Thyroid gland (tissue), 4 donors: ENCODE measurements at places on chromosomes 16 and 17.
A peak's percentile ranks its signal among the peaks of the same experiment; 100 is the strongest.

GRCh38 chr17:42122371-42123303 lies at the start of gene HSPB9:
HSPB9 (plus strand) TSS chr17:42122804; CDS start chr17:42122851, 47 bp downstream.
- DNase-seq, result peak; percentile 57

- DNase-seq, result peak; percentile 82
These were observed 18.4 kb downstream of the TOX3 start for GRCh38 chr16:52528393-52529065.

GRCh38 chr16:64304951-64305350 lies 816.9 kb downstream of the CDH11 start:
- DNase-seq, result no peak

- no peak for DNase-seq
These were observed 18.8 kb upstream of the LASP1NB start for GRCh38 chr17:38906460-38907228.

DNA sequence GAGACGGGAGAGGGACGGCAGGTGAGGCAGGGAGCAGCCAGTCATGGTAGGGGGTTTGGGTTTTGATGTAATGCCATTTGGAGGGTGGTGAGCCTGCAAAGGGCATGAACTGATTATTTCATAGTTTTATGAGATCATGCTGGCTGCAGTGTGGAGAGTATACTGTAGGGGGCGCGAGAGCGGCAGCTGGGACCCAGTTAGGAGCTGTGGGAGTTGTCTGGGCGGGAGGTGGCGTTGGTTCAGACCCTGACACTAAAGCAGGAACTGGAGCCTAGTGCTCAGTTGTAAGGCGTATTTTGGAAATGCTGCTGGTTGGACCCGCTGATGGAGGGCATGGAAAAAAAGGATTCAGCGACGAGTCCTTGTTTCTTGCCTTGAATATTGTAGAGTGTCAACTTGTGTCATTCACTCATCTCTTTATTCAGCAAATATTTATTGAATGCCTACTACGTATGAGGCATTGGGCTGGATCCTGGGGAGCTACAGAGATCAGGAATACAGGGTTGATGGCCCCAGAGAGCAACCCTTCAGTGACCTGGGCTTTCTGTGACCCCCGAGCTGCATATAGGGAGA lies 23.7 kb upstream of the KDM8 start:
- peak; percentile 62 for DNase-seq

- no peak for DNase-seq
These were observed 120.6 kb downstream of the USP22 start for GRCh38 chr17:20922128-20922670.

DNA sequence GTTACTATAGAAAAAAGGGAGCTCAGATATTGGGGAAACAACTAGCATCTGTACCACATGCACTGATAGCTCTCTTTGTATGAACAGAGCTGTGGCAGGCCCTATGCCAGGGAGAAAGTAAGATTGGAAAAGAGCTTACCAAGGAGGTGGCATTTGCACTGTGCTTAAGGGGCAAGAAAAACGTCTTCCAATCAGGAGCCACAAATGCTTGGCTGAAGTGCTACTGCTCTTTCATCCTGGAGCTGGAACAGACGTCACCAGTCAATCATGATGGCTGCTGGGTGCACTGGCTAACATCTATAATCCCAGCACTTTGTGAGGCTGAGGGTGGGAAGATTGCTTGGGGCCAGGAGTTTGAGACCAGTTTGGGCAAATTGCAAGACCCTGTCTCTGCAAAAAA lies 218.5 kb downstream of the SEC14L1 start:
- DNase-seq, result no peak

- no peak for DNase-seq
These were observed 60.2 kb downstream of the CCDC182 start for GRCh38 chr17:57684711-57685498.

DNA sequence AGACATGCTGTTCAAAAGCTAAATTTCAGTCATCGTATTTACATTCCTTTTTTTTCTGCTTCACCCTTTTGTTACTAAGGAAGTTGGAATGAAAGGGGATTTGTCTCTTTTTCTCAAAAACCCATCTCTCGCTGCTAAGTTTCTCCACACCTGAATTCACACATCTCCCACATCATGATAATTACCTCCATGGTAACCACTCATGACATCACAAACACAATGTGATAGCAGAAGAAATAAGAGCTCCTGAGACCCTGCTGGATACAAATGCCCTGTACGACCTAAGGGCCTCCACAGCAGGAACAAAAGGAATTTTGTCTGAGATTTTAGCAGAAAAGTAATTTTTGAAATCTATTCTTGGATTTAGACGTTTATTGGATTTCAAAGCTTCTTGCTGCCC lies 82.6 kb upstream of the GNAO1 start:
- no peak for DNase-seq

DNA sequence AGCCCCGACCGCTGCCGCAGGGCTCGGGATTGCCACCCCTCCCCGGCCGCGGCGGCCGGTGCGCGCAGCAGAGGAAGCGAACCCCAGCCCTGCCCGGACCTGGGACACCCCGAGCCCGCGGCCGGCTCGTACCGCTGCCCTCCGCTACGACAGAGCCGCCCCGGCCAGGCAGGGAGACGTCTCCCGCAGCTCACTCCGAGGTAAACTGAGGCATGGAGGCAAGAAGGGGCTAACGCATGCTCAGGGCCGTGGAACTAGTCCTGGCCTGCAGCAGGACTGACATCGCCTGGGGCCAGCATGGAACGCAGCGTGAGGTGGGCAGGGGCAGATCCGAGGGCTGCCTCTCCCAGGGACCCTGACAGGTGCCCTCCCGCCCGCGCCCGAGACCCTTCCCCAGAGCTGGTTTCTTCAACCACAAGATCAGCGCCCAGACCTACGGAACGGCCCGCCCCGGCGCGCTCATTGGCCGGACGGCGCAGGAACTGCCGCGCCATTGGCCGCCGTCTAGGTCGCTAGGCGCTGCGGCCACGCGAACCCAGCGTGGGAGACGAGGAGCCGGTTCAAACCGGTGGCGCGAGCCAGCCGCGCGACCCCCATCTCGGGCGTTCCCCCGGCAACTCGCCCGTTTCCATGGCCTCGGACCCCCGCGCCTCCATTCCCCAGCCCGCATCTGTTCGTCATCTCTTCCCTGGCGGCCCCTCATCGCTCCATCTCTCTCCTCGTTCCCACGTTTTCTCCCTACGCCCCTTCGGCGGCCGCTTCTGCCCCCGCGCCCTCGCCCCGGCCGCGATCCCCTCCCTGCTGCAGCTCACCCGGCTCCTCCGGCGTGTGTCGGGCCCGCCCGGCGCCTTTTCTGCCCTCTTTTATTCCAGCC lies at the start of gene SLC43A2:
TSS of gene SLC43A2 (minus strand) at position 853 of the 874 bp plus-strand sequence. CDS start 960 bp downstream, outside the sequence.
- DNase-seq, result peak; percentile 83

GRCh38 chr16:26134588-26134987 lies 442.8 kb downstream of the HS3ST4 start:
- no peak for DNase-seq

DNA sequence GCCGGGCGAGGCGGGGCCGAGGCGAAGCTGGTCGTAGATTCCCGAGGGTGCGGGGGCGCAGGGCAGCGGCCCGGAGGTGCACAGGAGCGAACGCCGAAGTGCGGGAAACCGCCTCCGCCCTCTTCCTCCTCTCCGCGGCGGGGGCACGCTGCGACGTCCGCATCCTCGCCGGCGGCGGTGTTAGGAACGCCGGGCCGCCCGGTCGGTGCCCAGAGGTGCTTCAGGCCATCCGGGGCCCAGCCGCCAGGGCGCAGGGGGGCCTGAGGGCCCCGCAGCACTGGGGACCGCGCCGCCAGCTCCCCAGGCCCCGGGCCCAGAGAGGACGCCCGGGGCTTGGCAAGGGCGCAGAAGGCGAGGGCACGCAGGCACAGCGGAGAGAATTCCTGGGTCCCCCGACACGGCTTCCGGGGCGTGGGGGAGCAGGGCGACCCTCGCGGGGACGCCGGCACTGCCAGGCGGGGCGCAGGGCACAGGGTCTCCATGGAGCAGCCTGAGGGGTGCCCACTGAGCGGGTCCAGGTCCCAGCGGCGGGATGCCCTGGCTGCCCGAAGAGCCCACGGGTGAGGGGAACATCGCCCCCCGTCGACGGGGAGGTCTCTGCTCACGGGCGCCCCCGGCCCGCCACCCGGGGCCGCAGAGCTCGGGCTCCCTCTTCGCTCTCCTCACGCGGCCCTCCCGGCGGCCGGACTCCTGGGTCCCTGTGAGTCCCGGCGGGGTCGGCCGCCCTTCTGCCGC lies 576 bp downstream of the EPOP start:
- DNase-seq, result peak; percentile 8

GRCh38 chr17:19392303-19392702 lies 5.3 kb upstream of the MFAP4 start:
- no peak for DNase-seq

DNA sequence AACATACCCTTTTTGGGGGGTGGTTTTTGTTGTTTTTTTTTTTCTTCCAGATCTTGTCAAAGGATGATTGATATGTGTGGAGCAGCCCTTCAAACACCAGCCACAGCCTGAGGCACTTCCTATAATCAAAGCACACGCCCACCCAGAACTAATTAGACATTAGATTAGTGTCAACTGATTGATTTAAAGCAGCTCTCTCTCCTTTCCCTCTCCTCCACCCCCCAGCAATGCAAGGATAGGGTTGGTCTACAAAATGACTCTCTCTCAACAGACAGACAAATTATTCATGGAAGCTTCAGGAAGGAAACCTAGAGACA lies 250.3 kb upstream of the SOX9 start:
- no peak for DNase-seq

DNA sequence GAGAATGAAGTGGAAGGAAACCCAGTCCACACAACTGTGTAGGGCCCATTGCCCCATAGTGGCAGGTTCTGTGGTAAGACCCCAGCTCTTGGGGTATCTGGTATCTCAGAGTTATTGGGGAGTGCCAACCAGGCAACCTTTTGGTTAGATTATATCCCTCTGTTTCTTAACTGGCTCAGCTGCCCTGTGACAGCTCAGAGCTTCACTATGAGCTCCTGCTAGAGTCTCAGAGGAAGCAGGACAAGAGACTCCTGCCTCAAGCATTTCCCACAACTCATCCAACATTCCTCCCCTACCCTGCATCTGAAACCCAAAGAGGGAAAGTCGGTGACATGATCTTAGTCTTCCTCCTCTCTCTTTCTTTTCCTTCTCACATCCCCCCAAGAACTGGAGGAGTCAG lies 292.3 kb downstream of the SHISA9 start:
- DNase-seq, result no peak

DNA sequence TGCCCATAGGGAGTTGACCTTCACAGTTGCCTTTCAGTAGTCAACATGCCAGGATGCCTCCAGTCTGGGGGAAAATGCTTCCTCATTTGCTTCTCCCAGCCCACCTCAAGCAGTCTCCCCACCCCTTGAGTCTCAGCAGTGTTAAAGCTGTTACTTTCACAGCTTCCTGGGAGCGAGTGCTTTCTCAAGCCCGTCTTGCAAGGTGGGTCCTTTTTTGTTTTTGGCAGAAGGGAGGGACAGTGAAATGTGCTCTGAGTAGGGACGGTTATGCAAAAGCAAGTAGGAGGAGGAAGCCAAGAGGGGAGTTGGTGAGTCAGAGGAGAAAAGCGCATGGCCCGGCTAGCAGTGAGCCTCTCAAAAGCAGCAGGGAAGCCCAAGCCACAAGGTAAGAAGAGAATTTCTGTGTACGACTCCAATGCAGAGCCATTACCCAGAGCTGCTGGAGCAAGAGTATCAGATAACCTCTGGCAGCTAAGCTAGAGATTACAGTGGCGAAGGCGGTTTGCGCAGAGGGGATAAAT lies at the start of gene CHST4:
TSS of gene CHST4 (plus strand) at position 316 of the 521 bp plus-strand sequence. CDS start 10,252 bp downstream, outside the sequence.
- DNase-seq, result no peak

GRCh38 chr16:22189473-22190080 lies 16.5 kb upstream of the EEF2K start:
- peak; percentile 66 for DNase-seq

DNA sequence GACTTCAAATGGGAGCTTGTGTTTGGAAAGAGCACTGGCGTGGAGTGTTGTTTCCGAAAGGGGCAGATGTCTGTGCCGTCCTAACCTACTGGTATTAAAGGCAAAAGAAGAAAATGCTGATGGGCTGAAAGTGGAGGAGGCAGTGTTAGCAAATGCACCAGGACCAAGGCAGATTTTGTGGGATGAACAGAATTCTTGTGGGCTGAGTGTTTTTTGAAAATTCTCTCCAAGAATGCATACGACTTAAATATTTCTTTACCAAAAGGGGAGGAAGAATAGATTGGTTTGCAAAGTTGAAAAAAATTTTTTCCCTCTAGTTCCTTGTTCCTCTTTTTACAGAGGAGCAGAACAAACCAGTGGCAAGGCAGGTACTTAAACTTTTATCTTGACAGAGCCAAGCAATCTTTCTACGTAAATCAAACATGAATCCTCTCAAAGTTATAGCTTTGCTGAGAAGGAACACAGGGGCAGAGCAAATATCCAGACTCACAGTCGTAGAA lies 16.8 kb downstream of the MARCHF10 start:
- no peak for DNase-seq

DNA sequence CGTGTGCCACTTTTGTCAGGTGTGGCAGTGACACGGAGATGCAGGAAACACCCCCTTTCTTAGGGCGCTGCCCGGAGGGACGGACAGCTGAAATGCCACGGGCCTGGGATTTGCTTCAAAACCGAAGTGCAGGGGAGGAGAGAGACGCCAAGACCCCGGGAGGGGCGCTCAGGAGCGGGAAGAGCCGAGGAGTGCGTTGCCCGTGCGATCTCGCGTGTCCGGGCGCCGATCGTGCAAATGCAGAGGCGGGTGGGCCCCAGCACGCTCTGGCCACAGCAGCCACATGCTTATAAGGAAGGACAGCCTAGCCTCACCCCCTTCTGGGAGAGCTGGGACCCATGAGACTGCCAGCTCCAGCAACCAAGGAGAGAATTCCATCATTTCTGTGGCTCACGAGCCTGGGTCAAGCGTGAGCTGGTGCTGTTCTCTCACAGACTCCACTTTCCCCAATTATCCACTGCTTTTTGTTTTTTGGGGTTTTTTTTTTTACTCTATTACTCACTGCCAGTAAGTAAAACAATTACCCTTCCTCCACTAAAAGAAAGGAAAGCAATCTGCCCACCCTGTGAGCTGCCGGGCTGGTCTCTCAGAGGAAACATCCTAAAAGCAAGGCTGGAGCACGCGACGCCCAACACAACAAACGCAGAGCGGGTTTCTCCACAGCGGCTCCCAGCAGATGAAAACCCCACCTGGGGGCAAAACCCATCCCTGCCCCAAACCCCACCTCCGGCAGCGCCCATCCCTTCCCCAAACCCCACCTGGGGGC lies 27.2 kb upstream of the C16orf95 start:
- no peak for DNase-seq
